ENCODE measurements at places on chromosomes 13 and 19.

DNA sequence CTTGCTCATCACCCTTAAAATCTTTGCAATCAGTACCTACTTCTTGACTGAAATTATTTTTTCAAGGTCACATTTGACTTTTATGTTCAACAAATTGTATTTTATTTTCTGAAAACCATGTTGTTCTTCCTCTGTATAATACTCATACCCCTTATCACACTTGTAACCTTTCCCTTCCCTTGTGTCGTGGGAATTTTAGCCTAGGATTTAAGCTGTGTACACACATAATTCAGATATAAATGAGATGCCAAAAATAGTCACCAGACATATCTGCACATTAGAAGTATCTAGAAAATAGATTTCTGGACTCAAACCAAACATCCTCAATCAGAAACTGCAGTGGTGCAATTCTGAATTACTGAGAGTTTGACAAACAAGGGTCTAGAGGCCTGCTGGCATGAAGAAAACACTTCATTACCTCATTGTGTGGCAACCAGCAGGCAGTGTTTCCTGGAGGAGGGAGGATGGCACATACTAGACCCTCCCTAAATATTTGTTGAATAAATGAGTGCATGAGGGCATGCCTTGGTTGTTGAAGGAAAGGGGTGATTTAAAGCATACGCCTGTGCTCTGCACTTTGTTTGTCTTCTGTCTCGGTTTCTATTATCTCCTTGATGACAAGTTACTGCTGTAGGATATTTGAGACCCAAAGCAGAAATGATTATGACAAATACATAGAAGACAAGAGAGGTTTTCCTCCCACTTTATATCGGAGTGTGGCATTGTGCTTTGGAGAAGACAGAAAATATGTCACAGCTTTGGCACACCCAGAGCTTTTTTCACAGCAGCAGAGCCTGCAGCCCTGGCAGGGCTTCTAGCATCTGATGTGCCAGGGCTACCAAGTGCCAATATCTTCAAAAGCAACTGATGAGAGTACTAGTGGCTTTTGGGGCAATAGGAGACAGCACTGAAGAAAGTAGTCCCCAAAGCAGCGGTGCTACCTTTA is 881.1 kb downstream of the PCDH9 start:
- H3K36me3 ChIP-seq, result no peaks in the 10 kb centered on the region
- H3K27ac ChIP-seq, result no peak overlapping the region
- H3K4me1 ChIP-seq, result no peaks in the 10 kb centered on the region
- DNase-seq, result no peak

DNA sequence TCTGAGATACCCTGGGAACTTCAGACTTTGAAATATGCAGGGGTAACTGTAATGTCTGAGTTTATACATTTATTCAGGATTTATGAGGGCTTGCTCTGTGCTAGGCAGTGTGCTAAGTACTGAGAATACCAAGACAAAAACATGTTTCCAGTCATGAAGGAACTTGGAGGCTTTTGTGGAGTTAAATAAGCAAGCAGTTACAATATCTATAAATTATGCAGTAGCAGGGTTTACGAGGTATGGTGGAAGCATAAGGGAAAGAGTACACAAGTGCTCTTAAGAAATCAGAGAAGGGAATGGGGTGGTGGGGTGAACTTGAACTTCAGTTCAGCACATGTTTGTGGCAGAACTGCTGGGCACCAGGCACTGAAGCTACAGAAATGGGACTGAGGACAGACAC is 28.0 kb downstream of the MAB21L1 start:
- H3K27me3 ChIP-seq, result no peaks in the 10 kb centered on the region
- no peak overlapping the region for H3K4me3 ChIP-seq
- no peaks in the 10 kb centered on the region for H3K36me3 ChIP-seq
- H3K4me1 ChIP-seq, result no peaks in the 10 kb centered on the region
- no peak overlapping the region for H3K27ac ChIP-seq
- no peak for DNase-seq

DNA sequence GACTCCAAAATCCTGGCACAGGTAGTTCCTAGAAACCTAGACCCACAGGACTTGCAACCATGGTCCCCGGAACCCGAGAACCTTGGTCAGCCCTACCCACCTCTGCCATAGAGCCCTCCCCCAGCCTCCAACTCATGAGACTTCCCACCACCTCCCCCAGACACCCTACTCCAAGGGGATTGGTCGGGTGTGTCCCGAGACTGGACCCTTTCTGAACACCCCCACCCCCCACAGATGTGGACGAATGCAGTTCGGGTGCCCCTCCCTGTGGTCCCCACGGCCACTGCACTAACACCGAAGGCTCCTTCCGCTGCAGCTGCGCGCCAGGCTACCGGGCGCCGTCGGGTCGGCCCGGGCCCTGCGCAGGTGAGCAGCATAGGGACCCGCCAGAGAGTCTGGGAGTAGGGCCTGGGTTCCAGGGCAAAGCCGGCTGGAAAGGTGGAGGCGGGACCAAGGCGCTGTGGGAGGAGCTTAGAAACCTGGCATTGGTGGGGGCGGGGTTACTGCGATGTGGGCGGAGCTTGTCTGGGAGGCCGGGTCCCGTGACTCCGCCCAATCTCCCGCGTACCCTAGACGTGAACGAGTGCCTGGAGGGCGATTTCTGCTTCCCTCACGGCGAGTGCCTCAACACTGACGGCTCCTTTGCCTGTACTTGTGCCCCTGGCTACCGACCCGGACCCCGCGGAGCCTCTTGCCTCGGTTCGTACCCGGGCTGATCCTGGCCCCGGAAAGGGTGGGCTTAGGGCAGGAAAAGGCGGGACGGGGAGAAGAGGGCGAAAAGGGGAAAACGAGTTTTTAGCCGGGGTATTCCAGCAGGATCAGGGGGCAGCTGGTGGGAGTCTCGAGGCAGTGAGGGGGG is 11.9 kb downstream of the LTBP4 start:
- no peak overlapping the region for H3K4me3 ChIP-seq
- peak; percentile 74 for DNase-seq
- no peaks in the 10 kb centered on the region for H3K27me3 ChIP-seq
- H3K36me3 ChIP-seq, result no peaks in the 10 kb centered on the region
- H3K4me1 ChIP-seq, result no peaks in the 10 kb centered on the region

GRCh38 chr13:92196591-92197256 is 798.3 kb downstream of the GPC5 start:
- no peak overlapping the region for H3K27ac ChIP-seq
- no peak for DNase-seq
- H3K27me3 ChIP-seq, result no peaks in the 10 kb centered on the region
- H3K36me3 ChIP-seq, result no peaks in the 10 kb centered on the region
- no peaks in the 10 kb centered on the region for H3K4me1 ChIP-seq

Data from aorta (tissue), 5 donors.